ENCODE measurements at places on chromosomes 5 and 9.

DNA sequence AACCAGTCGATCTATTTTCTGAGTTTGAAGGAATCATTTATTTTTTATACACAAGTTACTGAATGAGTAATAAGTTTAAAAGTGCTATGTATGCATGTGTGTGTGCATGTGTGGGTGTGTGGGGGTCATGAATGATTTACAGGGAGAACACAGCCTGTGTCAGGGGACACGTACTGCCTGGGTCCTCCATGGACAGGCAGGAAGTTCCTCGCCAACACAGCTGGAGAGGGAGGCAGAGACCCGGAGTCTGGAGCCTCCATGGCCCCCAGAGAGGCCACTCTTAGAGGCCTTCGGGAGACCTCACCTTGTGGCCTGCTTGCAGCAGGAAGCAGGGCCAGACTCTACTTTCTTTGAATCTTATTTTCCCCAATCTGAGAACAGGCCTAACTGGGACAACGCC is 144.7 kb downstream of the GABBR2 start:
- DNase-seq: no peak

GRCh38 chr9:89364666-89365531 is 46.6 kb downstream of the SECISBP2 start:
- no peak for DNase-seq

- DNase-seq: no peak
Observed at GRCh38 chr5:32419791-32420190, 24.7 kb downstream of the ZFR start.

- no peak for DNase-seq
Observed at GRCh38 chr9:93597871-93598646, 21.7 kb downstream of the PHF2 start.

- DNase-seq: no peak
Observed at GRCh38 chr5:69242215-69242927, 7.7 kb downstream of the CDK7 start.

Measured in H1 (cell line).